ENCODE measurements at places on chromosomes 4 and X.

DNA sequence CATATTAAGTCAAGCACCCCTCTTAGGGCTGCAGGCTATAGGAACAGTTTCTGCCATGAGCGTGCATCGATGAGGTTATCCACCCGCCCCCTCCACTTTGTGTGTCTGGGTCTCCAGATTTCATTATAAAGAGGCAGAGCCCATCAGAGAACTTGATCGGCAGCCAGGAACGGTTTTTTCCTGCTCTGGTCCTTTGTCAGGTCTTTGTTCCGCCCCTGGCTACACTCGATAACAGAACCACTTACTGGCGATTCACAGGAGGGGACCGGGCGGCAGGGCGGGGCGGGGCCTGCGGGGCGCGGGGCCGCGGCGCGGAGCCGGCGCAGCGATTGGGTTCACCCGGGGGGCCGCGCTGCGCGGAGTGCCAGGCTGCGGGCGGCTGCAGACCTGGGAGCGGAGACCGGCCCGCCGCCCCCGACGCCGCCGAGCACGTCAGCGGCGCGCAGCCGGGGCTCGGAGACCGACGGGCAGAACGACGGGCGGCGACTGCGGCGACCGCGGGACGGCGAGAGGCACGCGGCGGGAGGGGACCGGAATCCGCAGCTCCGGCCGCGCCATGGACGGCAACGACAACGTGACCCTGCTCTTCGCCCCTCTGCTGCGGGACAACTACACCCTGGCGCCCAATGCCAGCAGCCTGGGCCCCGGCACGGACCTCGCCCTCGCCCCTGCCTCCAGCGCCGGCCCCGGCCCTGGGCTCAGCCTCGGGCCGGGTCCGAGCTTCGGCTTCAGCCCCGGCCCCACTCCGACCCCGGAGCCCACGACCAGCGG, at the start of gene SLC10A4:
Gene SLC10A4, plus strand, starts transcription at position 338 of the 771 bp plus-strand sequence. Its CDS starts 219 bp downstream, at position 557.
- no peak for DNase-seq

DNA sequence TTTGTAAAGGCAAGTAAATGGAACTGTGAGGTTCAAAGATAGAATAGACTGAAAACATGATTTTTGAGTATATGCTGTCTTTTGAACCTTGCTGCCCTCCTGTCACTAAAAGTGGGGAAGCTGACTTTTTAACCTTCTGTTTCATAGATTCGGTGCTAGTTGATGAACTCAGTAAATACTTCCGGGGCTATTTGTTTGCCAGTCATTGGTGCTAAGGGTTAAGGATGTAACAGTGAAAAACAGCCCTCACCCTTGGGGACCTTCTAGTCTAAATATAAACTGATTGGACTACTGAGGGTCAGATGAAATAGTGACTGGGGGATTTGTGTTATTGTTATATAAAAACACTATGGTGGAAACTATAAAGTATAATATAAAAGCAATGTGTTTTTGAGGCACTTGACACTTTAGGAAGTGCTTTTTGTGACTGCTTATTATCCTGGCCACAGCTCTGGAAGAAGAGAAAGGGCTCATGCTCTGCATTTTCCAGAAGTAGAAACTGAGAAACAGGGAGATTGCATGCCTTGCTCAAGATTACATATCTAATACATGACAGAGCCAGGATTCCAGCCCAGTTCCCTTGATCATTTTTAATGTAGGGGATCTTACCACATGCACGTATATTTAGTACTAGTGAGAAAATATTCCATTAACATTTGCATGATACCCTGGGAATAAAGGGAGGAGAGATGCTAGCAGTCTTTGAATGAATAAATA, 3.9 kb downstream of the BST1 start:
- no peak for DNase-seq

DNA sequence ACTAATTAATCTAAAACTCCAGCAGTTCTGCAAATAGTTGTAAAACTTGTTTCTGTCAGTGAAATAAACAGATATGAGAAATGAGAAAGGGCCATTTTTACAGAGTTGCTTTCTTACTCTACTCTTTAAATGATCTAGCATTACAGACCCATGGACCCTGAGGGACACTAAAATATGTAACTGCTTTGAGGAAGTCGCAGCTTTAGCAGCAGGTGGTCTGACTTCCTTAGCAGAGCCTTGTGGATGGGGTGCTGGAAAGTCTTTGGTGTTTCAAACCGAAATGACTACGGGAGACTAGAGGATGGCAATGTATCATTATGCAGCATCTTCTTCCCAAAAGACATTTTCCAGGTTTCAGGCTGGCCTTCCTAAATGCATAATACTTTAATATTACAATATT, 18.7 kb downstream of the SHISA3 start:
- no peak for DNase-seq

- DNase-seq: no peak
Observed at GRCh38 chr4:7782783-7783182, 156.9 kb downstream of the AFAP1 start.

DNA sequence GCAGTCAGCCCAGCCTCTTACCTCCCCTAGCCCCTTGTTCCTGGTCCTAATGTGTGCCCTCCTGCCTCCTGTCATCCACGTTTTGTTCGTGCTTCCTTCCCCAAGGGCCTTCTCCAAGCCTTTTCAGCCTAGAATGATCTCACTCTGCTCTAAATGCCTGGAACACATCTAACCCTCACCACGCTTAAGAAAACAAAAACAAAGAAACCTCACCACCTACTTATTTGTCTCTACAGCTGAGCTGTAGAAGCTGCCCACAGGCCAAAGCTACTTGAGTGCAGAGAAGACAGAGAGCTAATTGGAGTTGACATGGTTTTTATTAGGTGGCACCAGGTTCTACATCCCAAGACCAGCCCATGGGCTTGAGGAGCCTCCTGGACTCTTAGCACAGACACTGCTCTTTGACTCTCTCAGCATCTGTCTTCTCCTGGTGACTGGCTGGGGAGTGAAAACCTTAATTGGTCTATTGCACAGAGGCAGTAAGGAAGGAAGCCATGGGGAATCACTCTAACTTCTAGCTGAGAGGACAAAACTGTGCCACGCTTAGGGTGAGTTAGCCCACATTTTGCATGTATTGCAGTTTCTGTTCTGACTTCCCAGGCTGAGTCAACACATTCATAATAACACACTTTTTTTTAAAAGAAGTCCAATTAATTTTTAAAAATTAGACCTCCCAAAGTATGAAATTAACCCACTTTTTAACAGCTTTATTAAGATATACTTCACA, 52.3 kb upstream of the PDK3 start:
- no peak for DNase-seq

DNA sequence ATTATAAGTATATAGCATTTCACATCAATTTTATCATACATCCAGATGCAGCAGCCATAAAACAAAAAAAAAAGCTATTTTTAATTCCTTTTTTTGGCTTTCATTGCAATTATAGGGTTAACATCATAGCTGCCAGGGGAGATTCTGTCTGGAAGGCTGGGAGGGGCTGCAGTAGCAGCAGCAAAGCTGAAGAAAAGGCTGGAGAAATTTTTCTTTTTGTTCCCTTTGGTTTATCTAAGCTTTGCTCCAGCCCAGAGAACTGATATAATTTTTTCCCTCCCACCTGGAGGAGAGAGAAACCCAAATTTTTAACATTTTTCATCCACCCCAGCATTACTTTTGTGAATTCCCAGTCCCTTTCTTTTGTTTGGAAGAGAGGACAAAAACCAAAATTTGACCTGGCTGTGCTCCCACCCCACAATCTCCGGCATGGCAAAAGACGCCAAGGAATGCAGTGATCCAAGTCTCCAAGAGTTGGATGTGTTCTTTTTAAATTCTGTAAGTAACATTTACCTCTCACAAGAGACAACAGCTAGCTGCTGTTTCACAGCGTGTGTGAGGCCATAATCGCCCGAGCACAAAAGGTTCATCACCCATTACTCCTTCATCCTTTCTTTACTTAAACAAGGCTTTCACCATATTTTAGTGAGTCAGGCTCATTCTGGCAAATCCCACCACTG, 25.1 kb upstream of the FAM156A start:
- no peak for DNase-seq

DNA sequence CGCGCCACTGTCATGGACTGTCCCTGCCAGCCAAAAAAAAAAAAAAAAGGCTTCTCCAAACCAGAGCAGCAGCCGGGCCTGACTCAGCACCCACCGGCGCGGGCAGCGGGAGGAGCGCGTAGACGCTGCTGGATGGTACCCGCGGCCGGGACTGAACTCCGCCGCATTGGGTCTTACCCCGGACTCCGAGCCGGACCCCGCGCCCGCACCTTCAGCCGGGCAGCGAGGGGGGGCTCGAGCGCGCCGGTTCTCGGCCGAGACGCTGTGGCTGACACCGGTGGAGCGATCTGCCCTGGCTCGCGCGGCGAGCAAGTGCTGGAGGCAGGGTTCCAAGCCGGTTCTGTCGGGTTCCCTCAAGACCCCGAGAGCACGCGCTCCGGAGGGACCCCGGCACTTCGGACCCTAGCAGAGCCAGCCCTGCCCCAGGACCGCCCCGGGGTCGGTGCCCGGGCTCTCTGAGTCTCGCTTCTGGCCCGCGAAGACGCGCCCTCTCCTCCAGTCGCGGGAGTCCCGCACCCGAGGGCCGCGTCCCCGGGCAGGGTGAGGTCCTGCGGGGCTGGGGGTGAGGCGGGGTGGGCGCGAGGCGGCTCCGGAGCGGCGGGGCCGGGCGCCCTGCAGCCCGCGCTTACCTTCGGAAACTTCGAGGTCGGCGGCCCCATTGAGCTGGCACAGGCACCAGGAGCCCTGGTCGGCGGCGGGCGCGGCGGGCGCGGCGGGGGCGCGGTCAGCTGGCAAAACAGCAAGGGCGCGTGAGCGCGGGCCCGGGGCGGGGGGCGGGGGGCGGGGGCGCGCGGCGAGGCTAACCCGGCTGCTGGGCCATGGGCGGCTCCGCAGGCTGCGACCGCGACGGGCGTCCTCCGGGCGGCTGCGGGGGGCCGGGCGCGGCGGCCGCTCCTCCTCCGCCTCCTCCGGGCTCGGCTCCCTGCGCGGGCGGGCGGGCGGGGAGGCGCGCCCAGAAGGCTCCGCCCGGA, 11.8 kb upstream of the MAN2B2 start:
- no peak for DNase-seq

DNA sequence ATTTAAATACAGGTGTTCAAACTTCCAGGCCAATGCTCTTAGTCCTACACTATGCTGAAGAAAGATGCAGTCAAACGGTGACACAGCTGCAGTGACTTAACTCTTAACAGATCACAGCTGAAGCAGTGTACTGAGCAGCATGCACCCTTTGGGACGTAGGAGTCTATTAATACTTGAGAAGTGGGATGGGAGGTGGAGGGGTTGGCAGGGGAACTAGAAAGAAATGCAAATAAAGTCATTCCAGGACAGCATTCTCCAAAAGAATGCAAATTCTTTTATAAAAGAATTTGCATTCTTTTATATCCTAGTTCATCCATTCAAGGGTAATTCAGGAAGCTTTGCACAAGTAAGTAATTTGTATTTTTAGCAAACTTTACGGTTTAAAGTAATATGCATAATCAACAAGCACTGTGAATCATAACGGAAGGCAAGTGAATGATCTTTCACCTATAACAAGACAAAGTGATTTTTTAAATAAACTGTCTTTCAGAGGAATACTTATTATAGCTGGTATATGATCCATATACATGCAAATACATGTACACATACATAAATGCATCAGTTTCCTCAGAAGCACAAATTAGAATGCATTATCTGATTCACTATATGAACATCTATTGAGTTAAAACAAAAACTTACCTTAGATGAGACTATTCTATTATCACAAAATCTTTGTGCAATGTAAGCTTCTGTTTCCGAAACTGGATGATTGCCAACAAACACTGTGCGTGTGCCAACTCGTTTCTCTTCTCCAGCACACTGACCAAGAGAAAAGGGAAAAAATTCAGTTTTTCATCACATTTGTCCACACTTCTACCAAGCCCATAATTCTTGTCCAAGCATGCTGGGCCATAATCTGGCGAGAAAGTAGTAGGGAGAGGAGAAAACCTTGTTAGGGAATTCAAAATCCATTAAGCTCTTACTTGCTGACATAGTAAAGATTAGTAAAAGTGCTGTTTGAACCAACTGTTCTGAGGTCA, 106.5 kb downstream of the ATP11C start:
- no peak for DNase-seq

DNA sequence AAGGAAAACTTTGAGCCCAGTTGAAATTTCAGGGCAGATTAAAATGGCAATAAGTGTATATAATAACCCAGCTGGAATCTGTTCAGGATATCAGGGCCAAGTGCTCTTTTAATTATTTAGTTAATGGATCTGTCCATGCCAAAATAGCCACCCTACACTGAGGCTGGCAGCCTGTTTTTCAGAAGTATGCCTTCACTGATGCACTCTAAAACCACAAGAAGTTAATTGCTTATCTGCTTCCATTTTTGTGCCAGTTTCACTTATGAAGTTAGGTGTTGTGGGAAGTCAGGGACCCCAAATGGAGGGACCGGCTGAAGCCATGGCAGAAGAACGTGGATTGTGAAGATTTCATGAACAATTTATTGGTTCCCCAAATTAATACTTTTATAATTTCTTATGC, 960.3 kb downstream of the C4orf33 start:
- DNase-seq: no peak

GRCh38 chr4:66963084-66963483, 582.2 kb downstream of the CENPC start:
- DNase-seq: no peak

DNA sequence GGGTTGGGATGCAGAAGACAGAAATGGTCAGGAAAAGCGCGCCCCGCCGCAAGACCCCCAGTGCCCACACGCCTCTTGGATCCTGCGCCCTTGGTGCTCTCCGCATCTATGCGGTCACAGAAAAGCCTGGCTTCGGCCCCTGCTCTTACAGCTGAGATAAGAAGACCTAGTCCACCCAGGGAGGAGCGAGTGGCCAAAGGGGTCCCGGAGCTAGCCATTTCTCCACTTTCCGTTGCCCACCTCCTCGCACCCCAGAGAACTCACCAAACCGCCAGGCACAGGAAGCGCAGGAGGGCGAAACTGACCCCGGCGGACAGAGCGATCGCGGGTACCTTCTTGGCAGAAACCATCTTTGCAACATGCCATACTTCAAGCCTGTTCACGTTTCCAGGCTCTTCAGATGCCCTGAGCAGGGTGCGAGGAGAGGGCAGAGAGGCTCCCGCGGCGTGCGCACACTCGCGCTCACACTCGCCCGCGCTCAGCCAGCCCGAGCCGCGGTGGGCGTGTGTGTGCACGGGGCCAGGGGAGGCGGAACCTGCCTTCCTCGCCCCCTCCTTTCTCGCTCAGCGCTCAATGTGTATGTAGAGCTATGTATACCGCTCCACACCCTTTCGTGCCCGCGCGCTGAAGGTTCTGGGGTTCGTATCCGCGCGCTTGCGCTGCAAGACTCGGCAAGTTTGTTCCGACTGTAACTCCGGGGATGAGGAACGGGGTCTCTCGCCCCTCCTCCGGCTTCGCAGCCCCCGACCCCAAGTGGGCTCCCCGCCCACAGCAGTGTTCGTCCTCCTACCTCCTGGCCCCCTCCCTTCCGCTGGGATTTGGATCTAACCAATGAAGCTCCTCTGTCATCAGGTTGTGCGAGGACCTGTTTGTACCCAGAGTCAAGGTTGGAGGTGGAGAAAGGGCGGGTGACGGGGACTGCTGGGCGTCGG, at the start of gene GABRA4:
Gene GABRA4, minus strand, starts transcription at position 507 of the 932 bp plus-strand sequence. Its CDS starts 157 bp downstream, at position 350.
- no peak for DNase-seq

GRCh38 chrX:7503251-7503650, 339.7 kb upstream of the VCX start:
- no peak for DNase-seq

- DNase-seq: no peak
Observed at GRCh38 chrX:12411831-12412230, 273.6 kb downstream of the FRMPD4 start.

GRCh38 chr4:144851948-144852347, 206.0 kb downstream of the HHIP start:
- DNase-seq: no peak

All from stimulated activated CD4-positive, alpha-beta T cell treated with anti-CD3 and anti-CD28 coated beads, Interleukin-12 subunit alpha, Interleukin-12 subunit beta, amount 100 ng/mL, for 24 hours (primary cell).